Muscle of leg (tissue), 16 donors: ENCODE measurements at places on chromosomes 5 and 9. TPM values are rescaled to one million over a fixed set of nuclear protein-coding genes. Genes with fewer than 3 reads are reported as not detected.

- no peak for DNase-seq
Observed at GRCh38 chr9:101648493-101648892, 53.7 kb upstream of the PPP3R2 start.

- DNase-seq: no peak
Observed at GRCh38 chr5:124849774-124850173, 103.3 kb upstream of the ZNF608 start.

The FAM174A gene
- total RNA-seq: 27.0 TPM

- DNase-seq: no peak
Observed at GRCh38 chr9:126724226-126724625, 80.6 kb upstream of the ZBTB43 start.

DNA sequence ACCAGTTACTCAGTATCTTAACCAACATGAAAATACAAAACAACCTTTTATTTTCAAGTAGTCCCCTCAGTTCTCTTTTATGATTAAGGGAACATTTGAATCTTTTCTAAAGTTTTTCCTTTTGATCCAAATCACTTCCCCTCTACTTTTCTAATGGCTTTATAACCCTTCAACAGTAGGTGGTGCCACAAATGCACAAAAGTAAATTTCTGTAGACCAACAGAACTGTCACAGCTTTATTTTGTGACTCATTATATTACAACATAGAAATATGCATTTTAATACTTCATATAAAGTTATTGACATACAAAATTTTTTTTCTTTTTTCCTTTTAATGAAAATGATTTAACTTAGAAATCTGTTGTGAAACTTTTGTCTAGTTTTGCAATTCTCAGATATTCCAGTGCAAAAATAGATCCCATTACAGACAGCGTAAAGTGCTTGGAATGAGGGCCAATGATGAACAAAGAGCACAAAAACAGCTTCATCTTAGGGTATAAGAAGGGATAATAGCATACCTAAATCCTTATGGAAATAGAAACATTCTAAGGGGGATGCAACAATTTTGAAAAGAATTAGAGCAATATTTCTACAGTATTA lies 17.0 kb downstream of the NIPSNAP3B start:
- DNase-seq: peak; percentile 61

GRCh38 chr5:40160435-40160834 lies 519.3 kb upstream of the PTGER4 start:
- no peak for DNase-seq

GRCh38 chr9:124843456-124844034 lies 9.7 kb upstream of the WDR38 start:
- no peak for DNase-seq

DNA sequence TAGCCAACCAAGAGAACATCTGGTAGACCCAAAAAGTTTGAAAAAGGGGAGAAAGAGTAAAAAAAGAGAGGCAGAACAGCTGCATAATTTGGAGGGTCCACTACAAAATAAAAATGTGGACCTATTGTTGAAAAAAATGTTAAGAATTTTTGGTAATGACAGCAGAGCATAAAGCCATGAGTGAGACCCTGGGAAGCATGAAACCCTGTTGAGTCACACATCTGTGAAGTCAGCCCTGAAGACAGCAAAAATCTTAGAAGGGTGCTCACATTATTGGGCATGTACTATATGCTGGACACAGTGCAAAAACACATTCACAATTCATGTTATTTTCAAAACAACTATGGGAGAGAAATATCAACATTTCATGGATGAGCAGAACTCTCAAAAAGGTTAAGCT lies 56.4 kb upstream of the LIFR start:
- no peak for DNase-seq

DNA sequence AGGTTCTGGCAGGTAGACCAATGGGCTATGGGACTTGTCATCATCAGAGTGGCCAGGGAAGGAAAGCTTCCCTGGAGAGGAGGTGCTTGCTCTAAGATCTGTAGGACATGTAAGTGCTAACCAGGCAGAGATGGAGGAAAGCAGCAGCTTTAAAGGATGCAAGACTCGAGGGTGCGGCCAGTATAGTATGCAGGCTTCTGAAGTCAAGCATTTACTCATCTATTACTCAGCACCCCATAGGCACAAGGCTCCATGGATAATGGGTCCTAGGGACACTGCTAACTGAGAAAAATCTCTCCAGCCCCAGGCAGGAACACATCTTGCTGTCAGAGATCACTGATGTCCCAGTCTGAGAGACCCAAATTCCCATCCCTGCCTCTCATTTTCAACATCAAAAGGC lies 49.7 kb downstream of the WWC1 start:
- no peak for DNase-seq
